HFFc6 (cell line): ENCODE measurements at places on chromosomes 11 and 22. TPM values are rescaled to one million over a fixed set of nuclear protein-coding genes. Genes with fewer than 3 reads are reported as not detected.
A peak's percentile ranks its signal among the peaks of the same experiment; 100 is the strongest.

GRCh38 chr22:32910429-32910772 is 108.9 kb downstream of the TIMP3 start:
- H3K4me1 ChIP-seq: no peaks in the 10 kb centered on the region
- no peak for DNase-seq
- H3K27ac ChIP-seq: no peak overlapping the region
- peaks cover 21% of the 10 kb centered on the region for H3K27me3 ChIP-seq

DNA sequence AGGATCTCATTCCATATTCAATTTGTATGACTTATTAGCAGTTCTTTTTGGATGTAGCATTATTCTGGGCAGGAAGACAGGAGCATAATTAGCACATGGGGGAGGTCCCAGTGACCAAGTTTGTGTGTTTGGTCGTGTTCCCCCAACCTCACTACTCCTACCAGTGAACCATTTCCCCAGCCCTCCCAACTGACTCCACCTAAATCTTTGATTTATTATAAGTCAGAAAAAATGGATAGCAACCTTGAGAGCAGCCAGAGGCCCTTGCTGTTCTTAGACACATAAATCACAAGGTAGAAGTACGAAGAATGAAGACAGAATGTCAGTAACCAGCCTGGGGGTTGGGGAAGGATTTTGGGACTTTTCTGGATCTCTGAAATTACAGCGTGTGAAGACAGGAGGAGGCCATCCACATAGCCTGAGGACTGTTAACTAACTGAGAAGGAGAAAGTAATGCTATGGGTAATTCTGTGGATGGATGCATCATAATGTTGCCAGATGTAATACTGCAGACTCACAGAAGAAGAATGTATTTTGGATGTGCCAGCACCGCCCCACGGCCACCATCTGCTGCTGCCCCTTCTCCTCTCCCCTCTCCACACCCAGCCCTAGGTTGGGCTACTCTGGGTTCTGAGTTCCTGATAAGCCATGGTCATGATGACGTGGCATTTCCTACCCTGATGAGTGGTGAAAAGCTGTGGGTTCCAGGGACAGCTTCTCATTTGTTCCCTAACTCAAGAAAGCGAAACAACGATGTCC is 124.3 kb upstream of the TTC12 start:
- DNase-seq: peak; percentile 79
- peaks cover 31% of the 10 kb centered on the region for H3K4me1 ChIP-seq
- no peaks in the 10 kb centered on the region for H3K36me3 ChIP-seq
- peak overlapping the region; percentile 89 for H3K27ac ChIP-seq

- H3K27ac ChIP-seq: peak overlapping the region; percentile 87
- peak overlapping the region; percentile 89 for H3K4me3 ChIP-seq
- no peaks in the 10 kb centered on the region for H3K36me3 ChIP-seq
- peaks cover 3% of the 10 kb centered on the region; the same call in 1 of the 2 replicates for H3K27me3 ChIP-seq
- DNase-seq: peak; percentile 61
- H3K4me1 ChIP-seq: peaks cover 97% of the 10 kb centered on the region
Observed at GRCh38 chr22:43004362-43005035, 10.4 kb downstream of the PACSIN2 start.

The GLB1L2 gene
- not detected in 3 replicates for total RNA-seq

The STK33 gene
- total RNA-seq: 0.18 to 3.1 TPM (median 0.73 TPM) in 3 replicates
